ENCODE measurements at places on chromosomes 1 and 21. TPM values are rescaled to one million over a fixed set of nuclear protein-coding genes. Genes with fewer than 3 reads are reported as not detected.

The PLD5 gene
- total RNA-seq: 0.52 TPM

The MAP3K21 gene
- total RNA-seq: 0.78 TPM

The COL8A2 gene
- 0.24 TPM for total RNA-seq

The AMY2B gene
- 0.65 TPM for total RNA-seq

The ATP1A2 gene
- 1.0 TPM for total RNA-seq

The THEM5 gene
- total RNA-seq: not detected

The CD53 gene
- not detected for total RNA-seq

The C1QA gene
- not detected for total RNA-seq

The S100A7A gene
- not detected for total RNA-seq

The ST6GALNAC3 gene
- 4.7 TPM for total RNA-seq

The OR14K1 gene
- total RNA-seq: not detected

The WNT3A gene
- not detected for total RNA-seq

The SH2D5 gene
- 0.56 TPM for total RNA-seq
